ENCODE measurements at places on chromosomes 7 and 10.
A peak's percentile ranks its signal among the peaks of the same experiment; 100 is the strongest.

- DNase-seq, result no peak
Measured at GRCh38 chr7:30812676-30813075, 41.5 kb downstream of the MINDY4 start.

DNA sequence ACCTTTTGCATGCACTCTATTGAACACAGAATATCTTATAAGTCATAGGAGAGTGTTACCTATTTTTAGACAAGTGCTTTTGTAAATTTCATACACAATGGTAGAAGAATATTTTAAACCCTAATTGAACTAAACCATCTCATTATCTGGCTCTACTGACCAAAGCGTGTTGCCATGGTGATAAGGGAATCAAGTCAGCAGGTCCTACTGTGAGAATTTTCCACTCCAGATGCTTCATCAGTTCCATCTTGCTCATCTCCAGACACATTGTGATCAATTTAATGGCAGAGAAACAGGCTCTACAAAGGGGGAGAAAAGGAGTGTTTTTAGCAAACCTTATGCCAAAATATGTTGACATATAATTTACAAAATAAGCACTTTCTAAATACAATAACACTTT lies 621.9 kb upstream of the GHITM start:
- DNase-seq, result no peak

DNA sequence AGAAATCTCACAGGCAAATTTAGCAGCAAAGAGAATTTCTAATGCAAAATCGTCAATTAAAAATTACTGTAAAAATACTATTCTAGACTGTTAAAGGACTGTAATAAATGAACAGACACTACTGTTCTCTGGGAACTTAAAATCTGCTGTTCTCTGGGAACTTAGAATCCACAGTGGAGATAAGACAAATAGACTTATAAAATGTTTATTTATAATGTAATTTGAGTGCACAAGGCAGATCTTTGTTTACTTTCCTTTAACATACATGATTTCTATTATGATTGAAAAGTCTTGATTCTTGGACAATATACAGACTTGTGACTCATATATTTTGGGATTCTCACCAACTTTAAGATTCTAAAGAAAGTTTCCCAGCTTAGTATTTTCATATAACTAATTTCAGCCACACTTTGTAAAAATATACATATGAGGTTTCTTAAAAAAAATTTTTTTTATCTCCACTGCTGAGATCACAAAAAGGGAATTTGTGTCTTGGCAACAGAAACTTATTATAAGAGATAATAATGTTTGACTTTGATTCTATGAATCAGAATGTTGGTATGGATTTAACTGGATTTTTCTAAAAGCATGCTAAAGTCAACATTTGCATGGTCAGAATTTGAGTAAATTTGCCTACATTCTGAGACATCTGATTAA lies 166.3 kb upstream of the RHOBTB1 start:
- DNase-seq, result no peak

- no peak for DNase-seq
Measured at GRCh38 chr10:84193846-84194423, 402 bp upstream of the CDHR1 start.

DNA sequence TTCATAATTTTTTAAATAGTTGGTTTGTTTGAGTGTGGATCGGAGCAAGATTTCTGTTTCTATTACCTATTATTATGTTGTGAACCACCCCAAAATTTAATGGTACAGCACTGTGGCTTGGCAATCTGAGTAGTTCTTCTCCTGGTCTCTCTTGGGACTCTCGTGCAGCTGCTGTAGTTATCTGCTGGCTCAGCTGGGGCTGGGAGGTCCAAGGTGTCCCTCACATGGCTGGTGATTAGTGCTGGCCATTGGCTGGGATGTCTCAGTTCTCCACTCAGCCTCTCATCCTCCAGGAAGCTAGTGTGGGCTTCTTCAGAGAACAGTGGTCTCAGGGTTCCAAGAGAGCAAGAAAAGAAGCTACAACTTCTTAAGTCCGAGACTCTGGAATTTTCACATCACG lies 15.4 kb downstream of the NPFFR1 start:
- DNase-seq, result no peak

DNA sequence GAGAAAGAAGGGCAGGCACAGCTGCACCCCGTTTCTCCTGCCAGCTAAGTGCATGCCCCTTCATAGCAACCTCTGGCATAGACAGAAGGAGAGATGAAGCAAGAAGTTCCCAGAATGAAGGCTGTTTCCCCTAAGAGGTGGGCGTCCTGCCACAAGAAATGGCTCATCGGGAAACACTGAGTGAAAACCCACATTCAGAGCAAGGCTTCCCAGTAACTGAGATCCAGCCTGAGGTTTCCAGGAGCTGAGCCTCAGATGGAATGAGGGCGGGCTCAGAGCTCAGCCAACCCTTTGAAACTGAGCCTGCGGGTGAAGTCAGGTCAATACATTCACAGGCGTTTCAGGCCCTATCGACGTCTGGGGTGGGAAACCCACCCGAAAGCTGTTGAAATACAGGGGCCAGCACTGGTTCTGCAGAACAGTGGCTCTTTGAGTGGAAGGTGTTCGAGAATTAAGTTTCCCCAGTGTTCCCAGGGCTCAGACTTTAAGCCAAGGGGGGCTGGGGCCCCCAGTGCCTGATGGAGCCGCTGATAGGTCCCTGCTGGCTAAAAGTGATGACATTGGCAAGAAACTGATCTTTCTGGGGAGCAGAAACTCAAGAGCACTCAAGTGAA lies 510.2 kb downstream of the RPS24 start:
- DNase-seq, result no peak

DNA sequence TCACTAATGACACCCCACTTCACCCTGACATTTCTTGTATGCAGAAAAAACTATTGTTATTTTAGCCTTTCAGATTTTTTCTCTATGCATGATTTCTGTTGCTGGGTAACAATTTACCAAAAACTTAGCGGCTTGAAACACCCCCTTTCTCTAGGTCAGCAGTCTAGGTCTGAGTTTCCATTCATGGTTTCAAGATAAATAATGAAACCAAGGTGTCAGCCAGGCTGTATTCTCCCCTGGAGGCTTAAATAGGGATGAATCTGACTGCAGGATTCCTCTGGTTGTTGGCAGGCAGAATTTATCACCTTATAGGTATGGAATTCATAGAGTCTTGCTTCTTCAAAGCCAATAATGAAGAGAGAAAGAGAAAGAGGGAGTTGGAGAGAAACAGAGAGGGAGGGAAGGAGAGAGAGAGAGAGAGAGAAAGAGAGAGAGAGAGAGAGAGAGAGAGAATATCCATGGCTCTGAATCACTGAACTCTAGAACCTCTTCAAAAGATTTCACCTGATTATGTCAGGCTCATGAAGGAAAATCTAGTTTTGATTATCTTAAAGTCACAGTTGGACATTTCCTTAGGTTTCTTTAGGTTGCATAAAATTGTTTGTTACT lies 1224.6 kb upstream of the LRRTM3 start:
- no peak for DNase-seq

- no peak for DNase-seq
Measured at GRCh38 chr7:69360913-69361312, 237.4 kb upstream of the AUTS2 start.

DNA sequence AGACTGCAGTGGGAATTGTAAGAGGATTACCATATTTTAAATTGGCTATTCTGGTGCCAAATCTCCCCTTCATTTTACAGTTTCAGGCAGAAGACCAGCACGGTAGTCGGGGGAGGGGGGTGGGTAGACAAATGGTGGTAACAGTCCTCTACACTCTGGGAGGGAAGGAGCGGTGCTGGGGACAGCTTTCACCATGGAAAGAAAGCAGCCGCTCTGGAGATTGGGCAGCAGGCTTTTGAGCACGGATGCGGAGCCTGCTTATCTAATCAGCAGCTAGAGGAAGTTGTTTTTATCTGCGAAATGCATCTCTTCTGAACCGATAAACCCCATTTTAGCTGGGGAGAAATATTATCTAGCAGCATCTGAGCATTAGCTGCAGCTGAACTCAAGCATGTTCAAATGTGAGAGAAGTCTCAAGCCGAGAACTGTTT lies 28.7 kb downstream of the IKZF1 start:
- DNase-seq, result peak; percentile 35

- no peak for DNase-seq
Measured at GRCh38 chr7:74230446-74231231, 20.8 kb downstream of the LAT2 start.

DNA sequence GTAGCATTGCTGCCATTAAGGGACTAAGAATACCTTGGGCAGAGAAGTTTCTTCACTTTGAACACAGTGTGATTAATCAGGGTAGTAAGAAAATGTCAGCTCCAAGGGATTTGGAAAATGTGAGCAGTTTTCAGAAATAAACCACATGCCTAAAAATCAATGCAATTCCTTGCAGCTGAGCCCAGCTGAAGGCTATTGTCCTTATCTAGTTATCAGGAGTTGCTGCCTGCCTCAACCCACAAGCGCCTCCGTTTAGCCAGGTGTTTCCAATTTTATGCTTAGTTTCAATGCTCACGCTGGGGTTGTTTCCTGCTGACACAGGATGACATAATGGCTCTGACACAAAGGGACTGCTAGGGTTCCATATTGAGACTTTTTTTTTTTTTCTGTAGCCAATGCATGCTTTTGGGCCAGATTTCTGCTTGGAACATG lies 132.3 kb upstream of the ANK3 start:
- peak; percentile 14 for DNase-seq

DNA sequence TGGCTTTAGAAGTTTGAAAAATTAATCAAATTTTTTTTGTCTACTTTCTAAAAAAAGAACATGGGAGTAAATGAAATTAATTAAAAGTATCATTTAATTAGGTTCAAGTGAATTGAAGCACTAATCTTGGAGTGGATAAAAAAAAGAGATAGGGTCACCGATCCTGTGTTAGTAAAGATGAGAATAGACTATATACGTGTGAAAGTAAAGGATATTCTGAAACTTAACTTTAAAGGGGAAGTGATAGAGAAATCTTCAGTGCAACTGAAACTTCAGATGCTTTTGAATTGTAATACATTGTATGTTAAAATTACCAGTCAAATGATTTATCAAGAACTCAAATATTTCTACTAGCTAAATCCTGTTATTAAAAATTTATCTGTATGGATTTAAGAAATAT lies 4.8 kb downstream of the NHLRC2 start:
- DNase-seq, result no peak

DNA sequence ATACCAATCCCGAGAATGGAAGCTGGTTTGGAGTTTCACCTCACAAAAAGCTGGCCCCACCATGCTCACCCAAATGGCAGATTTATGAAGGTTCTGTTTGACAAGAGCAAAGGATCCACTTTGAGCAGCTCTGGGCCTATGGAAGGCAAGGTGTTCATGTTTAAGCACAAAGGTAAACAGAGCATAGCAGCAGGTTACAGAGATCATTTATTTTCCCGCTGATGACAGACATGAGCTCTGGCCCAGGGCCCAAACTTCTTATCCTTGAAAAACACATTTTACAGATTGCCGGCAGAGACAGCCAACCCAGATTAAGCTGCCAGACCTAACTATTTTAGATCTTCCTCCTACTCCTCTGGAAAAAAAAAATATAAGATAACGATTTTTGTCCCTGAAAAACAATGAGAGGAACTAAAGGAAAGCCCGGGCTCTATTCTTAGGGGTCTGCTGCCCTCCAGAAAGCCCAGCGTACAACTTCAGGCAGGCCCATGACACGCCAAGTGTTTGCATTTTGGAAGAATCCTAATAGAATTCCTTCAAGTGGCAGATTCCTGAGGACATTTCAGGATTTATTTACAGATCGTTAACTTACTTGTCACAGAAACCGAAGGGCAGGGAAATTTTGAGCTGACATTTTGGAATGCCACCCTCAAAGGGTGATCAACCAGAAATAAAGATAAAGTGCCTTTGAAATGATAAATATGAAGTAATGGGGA lies 40.0 kb downstream of the SYPL1 start:
- no peak for DNase-seq

GRCh38 chr7:17063045-17063383 lies 181.2 kb upstream of the AGR3 start:
- no peak for DNase-seq

DNA sequence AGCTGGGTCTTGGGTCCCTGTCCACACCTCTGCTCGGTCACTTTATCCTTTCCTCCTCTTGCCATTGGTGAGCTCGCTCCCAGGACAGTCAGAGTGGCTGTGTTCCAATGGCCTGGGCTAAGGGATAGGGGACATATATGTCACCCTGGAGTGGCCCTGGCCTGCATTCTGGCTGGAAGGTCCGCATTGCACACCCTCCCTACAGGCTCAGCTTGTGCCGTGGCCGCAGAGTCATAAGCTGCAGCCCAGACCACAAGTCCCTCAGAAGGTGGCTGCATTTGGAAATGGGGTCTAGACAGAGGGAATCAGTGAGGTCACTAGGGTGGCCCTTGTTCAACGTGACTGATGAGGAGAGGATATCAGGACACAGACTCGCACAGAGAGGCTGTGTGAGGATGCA lies 363.8 kb upstream of the SHH start:
- DNase-seq, result no peak

- no peak for DNase-seq
Measured at GRCh38 chr7:156836443-156836842, 56.5 kb downstream of the LMBR1 start.

DNA sequence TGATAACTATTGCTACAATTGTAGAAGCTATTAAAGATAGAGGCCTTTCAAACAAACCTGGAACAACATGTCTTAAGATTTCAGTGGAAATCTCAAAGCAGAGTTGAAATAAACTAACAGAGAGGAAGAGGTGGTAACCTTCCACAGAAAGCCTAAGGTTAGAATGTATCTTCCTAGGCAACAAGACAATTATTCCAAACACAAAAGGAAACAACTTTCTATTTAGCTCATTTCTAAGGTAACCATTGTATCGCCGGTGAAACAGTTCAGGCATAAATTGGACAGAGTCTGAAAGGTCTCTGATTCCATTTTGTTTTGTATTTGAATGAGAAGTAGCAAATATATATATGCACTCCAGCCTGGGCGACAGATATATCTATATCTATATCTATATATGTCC lies 30.7 kb upstream of the HYCC1 start:
- no peak for DNase-seq

GRCh38 chr7:138603549-138604318 lies 97.4 kb downstream of the SVOPL start:
- no peak for DNase-seq

DNA sequence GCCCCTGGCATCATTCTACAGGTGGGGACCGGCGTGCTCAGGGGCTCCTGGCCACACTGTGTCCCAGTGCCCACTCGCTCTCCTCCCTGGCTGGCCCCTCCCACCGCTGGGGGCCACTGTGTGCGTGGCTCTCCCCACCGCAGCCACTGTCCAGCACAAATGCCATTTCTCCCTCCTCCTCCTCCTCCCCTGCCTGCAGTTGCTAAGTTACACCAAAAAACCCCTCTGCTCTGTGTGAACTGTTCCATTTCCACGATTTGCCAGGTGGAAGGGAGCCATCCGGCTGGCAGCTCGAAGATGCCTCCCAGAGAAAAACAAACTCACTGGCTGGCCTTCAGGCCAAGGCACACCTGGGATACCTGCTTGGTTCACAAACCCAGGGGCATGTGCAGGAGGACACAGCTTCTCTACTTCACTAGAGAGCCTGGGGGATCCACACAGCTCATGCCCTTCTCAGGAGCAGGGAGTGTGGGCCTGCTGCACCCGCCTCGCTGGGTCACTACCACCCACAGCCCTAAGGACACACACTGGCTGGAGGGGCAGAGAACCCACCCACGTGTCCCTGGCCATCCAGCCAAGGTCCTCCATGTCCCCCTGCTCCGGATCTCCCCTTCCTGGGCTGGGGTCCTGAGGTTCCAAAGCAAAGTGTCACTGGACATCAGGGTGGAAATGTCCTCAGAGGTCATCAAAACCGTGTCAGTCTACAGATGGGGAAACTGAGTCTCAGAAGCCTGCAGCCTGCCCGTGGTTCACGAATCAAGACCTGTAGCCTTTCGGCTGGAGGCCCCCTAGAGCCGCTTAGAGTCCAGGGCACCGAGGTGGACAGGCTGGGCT lies 1.7 kb downstream of the RASGEF1A start:
- DNase-seq, result no peak

GRCh38 chr7:106640368-106641141 lies 20.4 kb downstream of the CCDC71L start:
- no peak for DNase-seq

- no peak for DNase-seq
Measured at GRCh38 chr7:89943525-89944050, 210.7 kb upstream of the STEAP1 start.

Data from activated naive CD4-positive, alpha-beta T cell treated with anti-CD3 and anti-CD28 coated beads for 36 hours (primary cell).